ENCODE measurements at places on chromosomes 16 and 17. TPM values are rescaled to one million over a fixed set of nuclear protein-coding genes. Genes with fewer than 3 reads are reported as not detected.

Gene RMI2
- total RNA-seq = 8.1 TPM

Gene EPX
- total RNA-seq = not detected

Gene EVPLL
- total RNA-seq = not detected

Gene ANKFN1
- not detected for total RNA-seq

Gene GRAPL
- 59.0 TPM for total RNA-seq

DNA sequence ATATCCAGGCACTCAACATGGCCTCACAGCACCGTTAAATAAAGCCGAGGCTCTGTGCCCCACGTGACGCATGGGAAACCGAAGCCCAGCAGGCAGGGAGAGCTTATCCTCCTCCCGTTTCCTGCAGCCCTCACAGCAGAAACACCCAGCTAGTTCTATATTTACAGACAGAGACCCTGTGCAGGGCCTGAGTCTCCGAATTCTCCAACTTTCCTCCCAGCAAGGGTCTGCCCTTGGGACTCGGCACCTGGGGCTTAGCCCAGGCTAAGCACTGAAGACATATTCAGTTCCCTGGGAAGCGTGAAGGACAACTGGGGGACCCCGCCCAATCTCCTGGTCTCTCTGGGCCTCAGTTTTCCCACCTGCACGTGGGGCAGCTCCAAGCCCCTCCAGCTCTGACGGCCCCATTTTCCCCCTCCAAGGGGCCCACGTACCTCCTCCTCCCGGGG is 29.2 kb downstream of the TRPV3 start:
- no peak for DNase-seq

GRCh38 chr17:58325289-58325726 is 3.3 kb downstream of the TSPOAP1 start:
- no peak for DNase-seq

DNA sequence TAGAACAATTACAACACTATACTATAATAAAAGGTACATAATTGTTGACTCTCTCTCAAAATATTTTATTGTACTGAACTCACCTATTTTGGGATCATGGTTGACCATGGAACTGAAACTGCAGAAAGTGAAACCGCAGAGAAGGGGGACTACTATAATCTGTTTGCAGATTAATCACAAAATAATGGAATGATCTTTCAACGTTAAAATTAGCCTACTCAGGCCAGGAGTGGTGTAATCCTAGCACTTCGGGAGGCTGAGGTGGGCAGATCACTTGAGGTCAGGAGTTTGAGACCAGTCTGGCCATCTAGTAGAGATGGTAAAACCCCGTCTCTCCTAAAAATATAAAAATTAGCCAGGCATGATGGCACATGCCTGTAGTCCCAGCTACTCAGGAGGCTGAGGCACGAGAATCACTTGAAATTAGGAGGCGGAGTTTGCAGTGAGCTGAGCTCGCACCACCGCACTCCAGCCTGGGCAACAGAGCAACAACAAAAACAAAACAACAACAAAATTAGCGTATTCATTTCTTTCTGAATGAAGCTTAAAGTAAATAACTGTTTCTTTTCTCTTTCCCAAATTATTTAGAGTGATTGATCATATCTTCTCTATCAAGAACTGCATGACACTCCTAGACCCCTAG is 45.6 kb downstream of the IKZF3 start:
- DNase-seq = no peak

GRCh38 chr16:30065943-30066760 is 592 bp downstream of the ALDOA start:
- no peak for DNase-seq

- DNase-seq = no peak
Measured at GRCh38 chr16:67481561-67482232, 740 bp upstream of the ATP6V0D1 start.

- no peak for DNase-seq
Measured at GRCh38 chr16:56675685-56676210, 6.1 kb downstream of the MT1H start.

GRCh38 chr17:77319211-77320043 is 178.7 kb downstream of the SEC14L1 start:
- DNase-seq = peak; percentile 68

DNA sequence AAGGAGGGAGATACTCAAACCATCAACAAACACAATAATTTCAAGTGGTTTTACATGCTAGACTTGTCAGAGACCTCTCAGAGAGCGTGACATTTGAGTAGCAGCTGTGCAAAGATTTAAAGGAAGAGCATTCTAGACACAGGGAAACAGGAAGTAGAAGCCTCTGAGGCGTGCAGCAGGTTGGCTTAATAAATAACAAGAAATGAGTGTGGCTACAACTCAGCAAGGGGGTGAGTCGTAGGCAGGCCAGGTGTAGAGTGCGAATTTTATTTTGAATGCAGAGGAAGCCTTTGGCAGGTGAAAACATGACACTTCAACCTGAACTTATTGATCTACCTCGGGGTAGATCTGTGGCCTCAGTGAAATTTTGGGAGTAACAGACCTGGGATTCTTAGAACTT is 73.2 kb upstream of the MRTFB start:
- no peak for DNase-seq

DNA sequence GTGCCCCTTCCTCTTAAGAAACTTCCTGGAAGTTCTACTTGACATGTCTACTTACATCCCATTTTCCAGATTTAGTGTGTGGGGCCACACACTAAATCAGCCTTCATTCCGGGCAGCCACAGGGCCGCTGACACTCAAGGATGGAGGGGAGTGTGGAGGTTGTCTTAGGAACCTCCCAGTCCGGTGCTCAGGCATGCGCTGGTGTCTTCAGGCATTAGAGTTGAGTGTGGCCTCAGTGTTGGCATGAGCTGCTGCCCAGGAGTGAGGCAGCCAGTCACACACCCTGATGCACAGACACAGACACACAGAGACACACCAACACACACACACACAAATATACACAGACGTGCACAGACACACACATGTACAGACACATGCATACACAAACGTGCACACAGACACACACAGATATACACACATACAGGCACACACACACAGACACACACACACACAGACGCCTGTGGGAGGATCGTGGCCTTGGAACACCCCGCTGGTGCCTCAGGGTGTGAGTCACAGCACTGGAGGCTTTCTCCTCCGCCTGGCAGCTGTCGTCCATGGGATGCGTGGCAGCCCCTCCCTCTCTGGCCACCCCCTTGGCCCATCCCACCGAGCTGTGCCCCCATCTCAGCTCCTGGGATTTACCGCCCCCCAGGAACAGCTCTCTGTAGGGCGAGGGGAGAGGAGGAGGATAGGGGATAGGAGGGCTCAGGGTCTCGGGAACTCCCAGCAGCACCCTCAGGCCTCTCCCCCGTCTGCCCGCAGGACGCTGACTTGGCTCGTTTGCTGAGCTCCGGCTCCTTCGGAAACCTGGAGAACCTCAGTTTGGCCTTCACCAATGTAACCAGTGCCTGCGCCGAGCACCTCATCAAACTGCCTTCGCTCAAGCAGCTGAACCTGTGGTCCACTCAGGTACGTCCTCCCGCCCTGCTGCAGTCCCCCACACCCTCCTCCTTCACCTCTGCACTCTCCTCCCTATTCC is 75.6 kb upstream of the PLCG2 start:
- DNase-seq = no peak
